ENCODE measurements at places on chromosomes 3 and 15. TPM values are rescaled to one million over a fixed set of nuclear protein-coding genes. Genes with fewer than 3 reads are reported as not detected.

The PLA1A gene
- total RNA-seq: 2.1 TPM

The FOXB1 gene
- not detected for total RNA-seq

The TMED3 gene
- total RNA-seq: 126 TPM

The AMT gene
- total RNA-seq: 4.4 TPM

The MOBP gene
- not detected for total RNA-seq

The SST gene
- total RNA-seq: not detected

The PRR20G gene
- total RNA-seq: not detected

The GOLGA8J gene
- 0.09 TPM for total RNA-seq

The KCNAB1 gene
- under 0.01 TPM for total RNA-seq

The ILDR1 gene
- not detected for total RNA-seq

The CPLX3 gene
- total RNA-seq: under 0.01 TPM

The ADAMTS7 gene
- total RNA-seq: 4.1 TPM

The TRIM42 gene
- not detected for total RNA-seq

The ISG20 gene
- 3.1 TPM for total RNA-seq

The TNK2 gene
- 5.2 TPM for total RNA-seq

The BFSP2 gene
- not detected for total RNA-seq

The GPR62 gene
- total RNA-seq: not detected

The SAMD7 gene
- total RNA-seq: not detected

The WDR93 gene
- total RNA-seq: 0.16 TPM

The CIP2A gene
- 4.3 TPM for total RNA-seq

The AQP9 gene
- not detected for total RNA-seq

The OR5K2 gene
- total RNA-seq: not detected

The SLCO3A1 gene
- total RNA-seq: 4.1 TPM

The DOCK3 gene
- total RNA-seq: 0.16 TPM

The QTRT2 gene
- total RNA-seq: 9.1 TPM

The LRTM1 gene
- total RNA-seq: not detected

The MAGEL2 gene
- total RNA-seq: under 0.01 TPM

The CLDND1 gene
- total RNA-seq: 37.8 TPM

The ATP10A gene
- 2.5 TPM for total RNA-seq

The TBC1D2B gene
- total RNA-seq: 44.6 TPM

The ASB14 gene
- total RNA-seq: 0.17 TPM

The PLIN1 gene
- total RNA-seq: not detected

The HESX1 gene
- total RNA-seq: 0.79 TPM

The ELL3 gene
- 10.7 TPM for total RNA-seq

The ATP6V1A gene
- total RNA-seq: 61.8 TPM

The FAM174B gene
- 4.1 TPM for total RNA-seq

The ZIC4 gene
- total RNA-seq: not detected

The CAMKV gene
- not detected for total RNA-seq

The CLEC3B gene
- total RNA-seq: 33.1 TPM

The GPR149 gene
- total RNA-seq: not detected

The PXK gene
- 41.0 TPM for total RNA-seq

The ELP6 gene
- total RNA-seq: 41.1 TPM

Measured in bronchial smooth muscle cell (primary cell).